ENCODE measurements at places on chromosomes 1 and 21.

- no peak for DNase-seq
Measured at GRCh38 chr1:225949041-225949440, 8.0 kb upstream of the LEFTY2 start.

DNA sequence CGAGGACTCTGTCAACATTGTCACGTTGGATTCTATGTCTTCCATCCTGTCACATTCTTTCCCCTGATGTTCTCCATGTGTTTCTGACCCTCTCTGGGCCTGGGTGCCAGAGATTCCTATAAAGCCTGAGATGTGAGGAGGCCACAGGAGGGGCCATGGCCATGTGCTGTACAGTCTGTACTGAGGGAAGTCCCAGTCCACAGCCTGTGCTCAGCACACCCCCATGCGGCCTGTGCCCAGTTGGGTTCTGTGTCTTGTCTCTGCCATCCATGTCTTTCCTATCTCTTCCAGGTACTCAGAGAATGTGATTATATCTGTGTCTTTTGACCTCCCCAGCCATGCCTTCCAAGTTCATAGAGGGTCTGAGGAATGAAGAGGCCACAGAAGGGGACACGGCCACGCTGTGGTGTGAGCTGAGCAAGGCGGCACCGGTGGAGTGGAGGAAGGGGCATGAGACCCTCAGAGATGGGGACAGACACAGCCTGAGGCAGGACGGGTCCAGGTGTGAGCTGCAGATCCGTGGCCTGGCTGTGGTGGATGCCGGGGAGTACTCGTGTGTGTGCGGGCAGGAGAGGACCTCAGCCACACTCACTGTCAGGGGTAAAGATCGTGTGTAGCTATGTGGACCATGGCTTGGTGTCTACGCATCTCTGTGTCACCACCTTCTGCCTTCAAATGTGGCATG lies 86.1 kb downstream of the OBSCN start:
- DNase-seq: no peak

GRCh38 chr1:158203693-158204457 lies 23.2 kb downstream of the CD1D start:
- DNase-seq: peak; percentile 65

GRCh38 chr21:42346441-42346840 lies 4.4 kb downstream of the TFF2 start:
- no peak for DNase-seq

- DNase-seq: no peak
Measured at GRCh38 chr21:40018871-40019475, 151.7 kb downstream of the PCP4 start.

GRCh38 chr1:77400781-77401180 lies 119.0 kb downstream of the AK5 start:
- DNase-seq: no peak

DNA sequence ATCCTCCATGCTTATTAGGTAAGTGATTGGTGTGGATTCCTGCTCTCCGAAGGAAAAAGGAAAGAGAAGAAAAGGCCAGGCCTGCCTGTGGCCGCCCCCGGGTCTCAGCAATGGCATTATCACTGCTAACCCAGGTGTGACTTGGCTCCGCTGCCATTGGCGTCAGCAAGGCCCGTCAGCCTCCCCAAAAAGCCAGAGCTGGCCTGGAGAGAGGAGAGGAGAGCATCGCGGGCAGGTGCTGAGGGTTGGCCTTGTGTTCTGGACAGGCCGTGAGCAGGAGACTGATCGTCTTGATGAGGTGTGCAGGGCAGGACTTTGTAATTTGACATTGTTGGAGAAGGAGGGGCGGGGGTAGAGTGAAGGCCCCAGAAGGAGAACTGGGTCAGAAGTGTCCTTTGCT lies 186.4 kb downstream of the CAMTA1 start:
- no peak for DNase-seq

GRCh38 chr21:41817228-41817627 lies 50.4 kb upstream of the RIPK4 start:
- no peak for DNase-seq

GRCh38 chr1:234940841-234941240 lies 187.8 kb downstream of the TOMM20 start:
- DNase-seq: no peak

DNA sequence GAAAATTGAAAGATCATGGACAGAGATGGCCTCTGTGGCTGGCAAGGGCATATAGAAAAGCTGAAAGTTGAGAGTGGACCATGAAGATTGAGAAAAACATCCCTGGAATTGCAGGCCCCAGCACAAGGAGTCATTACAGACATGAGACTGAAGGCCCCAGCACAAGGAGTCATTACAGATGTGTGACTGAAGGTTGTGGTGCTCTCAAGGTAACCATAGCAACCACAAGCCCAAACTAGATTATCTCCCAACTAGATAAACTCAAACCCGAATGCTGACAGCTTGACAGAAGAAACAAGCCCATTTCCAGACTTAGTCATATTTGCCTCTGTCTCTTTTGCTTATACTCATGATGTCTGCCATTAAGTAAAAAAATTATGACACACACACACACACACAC lies 1252.1 kb upstream of the ADGRL4 start:
- no peak for DNase-seq

GRCh38 chr1:18485227-18485626 lies 4.5 kb downstream of the KLHDC7A start:
- DNase-seq: no peak

DNA sequence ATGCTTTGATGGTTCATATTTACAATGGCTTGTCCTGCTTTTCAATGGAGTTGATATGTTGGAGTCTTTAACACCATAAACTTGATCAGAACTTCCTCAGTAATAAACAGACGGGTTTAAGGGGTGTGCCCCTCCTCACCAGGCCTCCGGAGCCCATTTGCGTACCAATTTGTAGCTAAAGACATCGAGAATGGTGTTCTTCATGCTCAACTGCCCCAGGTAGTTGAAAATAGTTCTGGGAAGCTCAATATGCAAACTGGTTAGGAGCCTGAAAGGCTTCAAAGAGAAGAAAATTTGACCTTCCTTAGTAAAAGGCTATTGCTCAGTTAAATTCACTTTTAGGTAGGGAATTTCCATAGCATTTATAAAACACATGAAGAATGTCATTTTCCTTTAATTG lies 68.1 kb upstream of the RRP15 start:
- DNase-seq: no peak

- DNase-seq: no peak
Measured at GRCh38 chr21:22609802-22610201, 1611.6 kb downstream of the NCAM2 start.

GRCh38 chr1:4684864-4685522 lies 30.6 kb downstream of the AJAP1 start:
- no peak for DNase-seq

DNA sequence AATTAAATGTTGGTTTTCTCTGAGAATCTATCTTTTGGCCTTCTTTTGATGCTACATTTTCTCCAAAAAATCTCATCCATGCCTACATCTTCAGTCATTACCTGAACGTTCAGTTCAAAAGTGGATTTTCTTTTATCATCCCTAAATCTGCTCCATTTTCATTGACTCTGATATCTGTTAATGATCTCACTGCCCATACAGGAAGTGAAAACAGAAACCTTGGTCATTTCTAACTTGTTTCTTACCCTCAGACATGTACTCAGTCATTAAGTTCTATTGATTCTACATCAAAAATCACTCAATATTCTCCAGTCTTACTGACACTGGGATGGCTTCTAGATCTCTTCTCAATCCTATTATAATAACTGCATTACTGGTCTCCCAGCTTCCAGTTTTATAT lies 22.7 kb downstream of the PRKACB start:
- DNase-seq: no peak

GRCh38 chr1:218069180-218069579 lies 215.9 kb upstream of the RRP15 start:
- no peak for DNase-seq

DNA sequence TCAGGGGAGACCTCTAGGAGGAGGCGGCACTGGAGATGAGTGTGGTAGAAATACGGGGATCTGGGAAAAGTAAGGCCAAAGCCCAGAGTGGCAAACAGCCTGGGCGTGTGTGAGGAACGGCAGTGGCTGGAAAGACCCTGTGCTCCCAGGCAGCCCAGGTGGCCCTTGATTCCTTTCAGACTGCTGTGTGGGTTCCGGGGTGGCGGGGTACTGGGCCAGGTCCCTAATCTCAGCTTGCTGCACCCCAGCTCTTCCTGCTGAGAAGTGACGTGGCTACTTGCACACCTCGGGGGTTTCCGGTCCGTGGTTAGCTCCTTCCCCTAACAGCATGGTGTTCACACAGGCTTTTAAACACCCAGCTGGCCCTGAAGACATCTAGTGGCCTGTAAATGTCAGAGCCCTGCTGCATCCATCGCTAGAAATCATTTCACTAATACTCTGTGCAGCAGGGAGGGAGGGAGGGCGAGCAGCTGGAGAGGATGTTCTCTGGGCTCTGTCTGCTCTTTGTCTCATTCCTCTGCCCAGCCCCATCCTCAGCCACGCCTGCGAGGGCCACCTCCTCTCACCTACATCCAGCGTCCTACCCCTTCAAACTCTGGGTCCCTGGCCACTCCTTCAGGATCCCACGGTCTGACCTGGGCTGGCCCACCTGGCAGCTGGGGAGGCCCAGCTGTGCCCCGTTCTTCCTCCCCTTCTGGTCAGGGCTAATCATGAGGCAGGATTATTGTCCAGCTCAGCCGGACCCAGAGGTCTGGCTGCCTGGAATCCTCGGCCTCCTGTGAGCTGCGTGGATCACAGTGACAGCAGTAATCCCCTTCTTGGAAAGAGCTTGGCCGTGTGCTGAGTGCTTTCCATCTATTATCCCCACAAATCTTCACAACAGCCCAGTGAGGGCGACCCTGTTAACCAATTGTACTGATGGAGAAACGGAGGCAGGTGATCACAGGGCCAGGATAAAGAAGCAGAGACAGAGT lies 7.2 kb downstream of the ZDHHC18 start:
- DNase-seq: no peak

DNA sequence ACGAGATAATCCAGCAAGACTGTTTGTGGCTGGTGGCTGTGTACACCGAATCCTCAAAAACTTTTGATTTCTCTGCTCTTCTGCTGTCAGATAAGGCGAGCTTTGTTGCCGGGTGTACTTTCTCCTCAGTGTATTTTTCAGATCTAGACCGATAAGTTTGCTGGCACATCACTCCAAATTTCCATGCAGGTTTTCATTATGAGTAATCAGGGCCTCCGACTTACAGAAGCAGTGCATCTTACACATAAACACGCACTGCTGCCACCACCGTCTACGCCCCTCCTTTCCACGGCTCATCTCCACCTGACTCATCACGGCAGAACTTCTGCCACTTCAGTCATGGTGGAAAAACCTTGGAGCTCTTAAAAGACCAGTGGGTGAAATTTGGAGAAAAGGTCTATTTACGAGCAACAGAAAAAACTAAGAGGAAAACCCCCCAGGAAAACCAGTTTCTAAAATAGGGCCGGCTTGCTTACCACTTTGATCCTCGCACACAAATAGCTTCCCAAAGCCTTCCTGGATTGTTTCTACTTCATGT lies 7.7 kb downstream of the ZBTB21 start:
- DNase-seq: no peak

- DNase-seq: no peak
Measured at GRCh38 chr1:9281071-9281827, 11.4 kb upstream of the SPSB1 start.

DNA sequence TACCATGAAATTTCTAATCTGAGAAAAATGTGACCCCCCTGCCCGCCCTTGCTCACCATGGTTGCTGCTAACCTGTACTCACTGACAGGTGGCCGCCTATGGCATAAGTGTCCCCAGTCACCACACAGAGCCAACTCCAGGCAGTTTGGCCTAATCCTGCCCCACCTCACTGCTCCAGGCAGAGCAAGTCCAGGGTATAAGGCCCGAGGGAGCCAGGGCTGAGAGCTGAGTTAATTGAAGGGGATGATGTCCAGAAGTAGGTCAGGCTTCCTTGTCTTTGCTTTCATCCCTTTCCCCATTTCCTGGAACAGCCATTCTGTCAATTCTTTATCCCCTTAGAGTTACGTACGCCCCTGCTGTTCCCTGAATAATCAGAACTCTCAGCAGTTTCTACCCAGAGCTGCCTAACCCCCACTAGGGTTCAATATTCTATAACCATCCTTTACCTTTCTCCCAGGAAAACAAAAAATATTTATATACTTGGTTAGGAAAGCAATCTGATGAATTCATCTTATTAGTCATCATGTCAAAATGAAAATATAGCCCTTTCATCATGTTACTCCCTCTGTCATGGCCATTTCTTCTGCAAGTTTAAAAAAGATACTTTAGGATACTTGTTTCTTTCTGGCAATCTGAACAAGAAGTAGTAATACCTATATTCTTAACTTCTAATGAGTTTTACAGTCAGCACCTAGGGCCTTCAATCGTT lies 29.4 kb upstream of the CD101 start:
- DNase-seq: no peak

DNA sequence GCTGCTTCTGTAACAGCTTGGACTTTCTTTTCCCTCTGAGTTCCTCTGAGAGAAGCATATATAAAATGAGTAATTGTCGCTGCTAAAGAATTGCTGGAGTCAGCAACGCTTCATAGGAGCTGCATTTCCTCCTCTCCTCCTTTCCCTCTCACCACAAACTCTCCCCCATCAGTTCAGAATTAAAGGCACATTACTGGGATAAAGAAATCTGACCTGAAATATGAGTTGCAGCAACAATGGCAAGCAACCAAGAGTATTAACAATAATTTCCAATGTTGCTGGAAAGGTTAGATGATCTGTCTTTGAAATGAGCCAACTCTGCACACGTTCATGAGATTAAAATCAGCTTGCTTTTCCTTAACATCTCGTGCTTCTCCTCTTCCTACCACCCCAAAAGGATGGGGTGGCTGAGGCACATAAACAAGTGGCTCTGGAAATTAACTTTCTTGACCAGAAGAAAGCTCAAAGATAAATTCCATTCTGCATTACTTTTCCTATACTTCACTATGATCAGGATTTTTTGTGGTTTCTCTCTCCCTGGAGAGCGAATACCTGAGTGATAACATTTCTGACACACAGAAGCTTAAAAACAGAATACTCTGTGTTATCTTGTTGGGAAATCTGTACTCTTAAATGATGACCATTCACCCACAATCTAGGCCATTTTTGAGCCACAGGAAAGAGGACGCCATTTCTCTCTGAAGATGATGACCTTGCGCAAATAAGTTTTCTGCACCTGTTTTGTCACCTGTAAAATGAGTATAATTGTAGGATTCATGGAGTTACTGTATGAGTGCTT lies 90.2 kb downstream of the TGFBR3 start:
- DNase-seq: no peak

DNA sequence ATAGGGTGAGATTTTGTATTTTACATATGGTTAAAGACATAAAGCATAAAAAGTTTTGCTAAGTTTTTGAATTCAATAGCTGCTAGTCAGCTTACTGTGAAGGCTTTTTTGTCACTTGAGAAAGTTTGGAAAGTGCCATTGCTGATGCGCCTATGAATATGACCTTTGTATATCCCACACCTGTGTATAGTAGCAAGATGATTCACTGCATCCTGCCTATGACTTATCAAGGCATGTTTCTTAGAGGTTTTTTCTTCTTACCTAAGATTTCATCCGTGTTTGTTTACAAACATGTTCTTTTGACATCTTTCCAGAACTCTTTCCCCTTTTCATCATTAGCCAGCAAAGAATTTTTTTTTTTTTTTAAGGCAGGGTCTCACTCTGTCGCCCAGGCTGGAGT lies 51.5 kb downstream of the PRKAA2 start:
- no peak for DNase-seq

DNA sequence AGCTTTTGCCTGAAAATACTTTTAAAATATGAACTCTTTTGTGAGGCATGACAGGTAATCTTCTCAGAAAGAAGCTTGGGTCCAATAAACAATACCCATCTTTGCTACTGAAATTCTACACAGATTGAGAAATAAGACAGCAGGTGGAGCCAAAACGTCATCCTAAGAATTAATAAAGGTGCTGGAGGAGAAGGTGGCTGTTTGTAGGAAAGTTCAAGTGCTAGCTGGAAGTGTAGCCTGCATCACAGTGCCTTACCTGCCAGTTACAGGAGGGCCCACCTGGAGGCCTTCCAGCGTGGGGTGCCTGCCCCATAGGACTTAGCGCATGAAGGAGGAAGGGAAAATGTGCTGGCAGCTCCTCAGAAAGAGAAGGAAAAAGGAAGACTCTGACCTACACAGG lies 93.7 kb downstream of the TTC3 start:
- no peak for DNase-seq

Measured in glomerular endothelial cell (primary cell).